ENCODE measurements at places on chromosomes 5 and 9. TPM values are rescaled to one million over a fixed set of nuclear protein-coding genes. Genes with fewer than 3 reads are reported as not detected.

Gene HRCT1
- not detected for total RNA-seq

Gene PGM5
- not detected for total RNA-seq

Gene ADAMTSL2
- total RNA-seq, result not detected

DNA sequence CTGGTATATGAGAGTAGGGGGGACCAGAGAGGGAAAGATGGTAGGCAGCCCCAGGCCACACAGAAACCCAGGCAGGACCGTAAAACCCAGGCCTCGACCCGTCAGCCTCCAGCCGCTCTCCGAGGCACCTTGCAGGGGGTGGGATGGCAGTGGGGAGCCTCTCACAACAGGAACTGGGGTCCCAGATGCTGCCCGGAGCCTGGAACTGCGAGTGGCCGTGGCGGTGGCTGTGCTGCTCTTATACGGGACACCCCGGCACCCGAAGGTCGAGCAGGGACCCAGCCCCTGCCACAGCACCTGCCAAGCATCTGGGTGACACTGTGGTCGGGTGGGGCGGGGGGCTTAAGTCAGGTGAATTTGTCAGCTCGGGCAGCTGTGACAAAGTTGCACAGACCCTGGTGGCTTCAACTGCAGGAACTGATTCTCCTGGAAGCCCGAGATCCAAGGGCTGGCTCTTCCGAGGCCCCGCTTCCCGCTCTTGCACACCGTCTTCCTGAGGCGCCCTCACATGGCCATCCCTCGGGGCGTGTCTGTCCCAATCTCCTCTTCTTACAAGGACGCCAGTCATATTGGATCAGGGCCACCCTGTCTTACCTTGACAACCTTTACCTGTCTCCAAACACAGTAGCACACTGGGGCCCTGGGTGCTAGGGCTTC, 47.6 kb upstream of the EGFL7 start:
- DNase-seq, result no peak

- DNase-seq, result no peak
Observed at GRCh38 chr9:110472111-110472510, 107.4 kb downstream of the SVEP1 start.

DNA sequence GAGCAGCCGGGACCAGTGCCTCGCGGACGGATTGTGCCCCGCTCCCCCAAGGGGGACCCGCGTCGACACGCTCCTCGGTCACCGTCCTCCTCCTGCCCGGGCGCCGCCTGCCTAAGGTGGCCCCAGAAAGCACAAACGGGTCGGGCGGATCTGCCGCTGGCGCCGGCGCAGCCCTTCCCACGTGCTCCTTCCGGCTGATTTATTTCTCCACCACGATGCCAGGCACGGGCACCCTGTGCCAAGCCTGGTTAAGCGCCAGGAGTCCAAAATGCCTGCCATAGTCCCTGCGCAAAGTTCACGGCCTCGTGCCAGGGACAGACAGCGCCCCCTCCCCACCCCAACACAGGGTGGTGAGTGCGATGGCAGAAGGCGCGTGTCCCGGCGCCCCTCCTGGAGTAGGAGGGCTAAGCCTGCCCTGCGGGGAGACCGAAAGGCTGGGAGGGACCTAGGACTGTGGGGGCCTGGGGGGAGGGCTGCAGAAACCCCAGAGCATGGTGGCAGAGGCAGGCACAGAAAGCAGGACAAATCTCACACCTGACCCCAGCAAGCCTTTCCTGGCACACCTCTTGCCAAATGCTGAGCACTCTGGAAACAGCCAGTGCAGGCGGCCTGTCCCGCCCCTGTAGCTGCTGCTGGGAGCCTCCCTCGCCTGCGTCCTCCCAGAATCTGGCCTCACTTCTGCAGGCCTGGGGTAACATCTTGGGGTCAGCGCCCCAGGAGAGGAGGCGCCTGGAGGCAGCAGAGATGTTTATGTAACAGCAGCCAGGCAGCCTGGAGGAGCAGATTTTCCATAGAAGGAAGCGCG, 1.1 kb upstream of the NOTCH1 start:
- DNase-seq, result peak; percentile 84

GRCh38 chr9:93045521-93045920, 13.0 kb upstream of the SUSD3 start:
- DNase-seq, result no peak

DNA sequence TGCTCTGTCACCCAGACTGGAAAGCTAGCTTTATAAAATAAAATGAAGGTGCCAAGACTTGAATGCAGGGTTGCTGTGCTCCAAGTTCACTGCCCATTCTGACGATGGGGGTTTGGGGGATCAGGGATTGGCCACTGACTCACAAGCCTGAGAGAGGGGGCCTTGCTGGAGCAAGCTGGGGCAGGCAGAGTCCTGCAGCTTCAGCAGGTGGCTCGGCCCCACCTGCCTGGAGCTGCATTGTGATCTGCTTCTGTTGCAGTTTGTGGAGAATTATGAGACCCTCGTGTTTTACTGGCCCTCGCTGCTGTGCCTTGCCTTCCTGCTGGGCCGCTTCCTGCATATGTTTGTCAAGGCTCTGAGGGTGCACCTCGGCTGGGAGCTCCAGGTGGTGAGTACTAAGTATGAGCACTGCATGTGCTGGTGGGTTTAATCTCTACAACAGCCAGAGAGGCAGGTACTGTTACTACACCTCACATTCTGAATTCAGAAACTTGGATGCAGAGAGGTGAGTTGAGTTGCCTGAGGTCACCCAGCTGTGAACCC, 31.1 kb upstream of the CCDC180 start:
- no peak for DNase-seq

Gene CEL
- total RNA-seq, result 2.0 TPM

Gene ADAMTSL1
- not detected for total RNA-seq

Gene CAPSL
- total RNA-seq, result not detected

Gene PCDHGA8
- total RNA-seq, result 0.09 TPM

DNA sequence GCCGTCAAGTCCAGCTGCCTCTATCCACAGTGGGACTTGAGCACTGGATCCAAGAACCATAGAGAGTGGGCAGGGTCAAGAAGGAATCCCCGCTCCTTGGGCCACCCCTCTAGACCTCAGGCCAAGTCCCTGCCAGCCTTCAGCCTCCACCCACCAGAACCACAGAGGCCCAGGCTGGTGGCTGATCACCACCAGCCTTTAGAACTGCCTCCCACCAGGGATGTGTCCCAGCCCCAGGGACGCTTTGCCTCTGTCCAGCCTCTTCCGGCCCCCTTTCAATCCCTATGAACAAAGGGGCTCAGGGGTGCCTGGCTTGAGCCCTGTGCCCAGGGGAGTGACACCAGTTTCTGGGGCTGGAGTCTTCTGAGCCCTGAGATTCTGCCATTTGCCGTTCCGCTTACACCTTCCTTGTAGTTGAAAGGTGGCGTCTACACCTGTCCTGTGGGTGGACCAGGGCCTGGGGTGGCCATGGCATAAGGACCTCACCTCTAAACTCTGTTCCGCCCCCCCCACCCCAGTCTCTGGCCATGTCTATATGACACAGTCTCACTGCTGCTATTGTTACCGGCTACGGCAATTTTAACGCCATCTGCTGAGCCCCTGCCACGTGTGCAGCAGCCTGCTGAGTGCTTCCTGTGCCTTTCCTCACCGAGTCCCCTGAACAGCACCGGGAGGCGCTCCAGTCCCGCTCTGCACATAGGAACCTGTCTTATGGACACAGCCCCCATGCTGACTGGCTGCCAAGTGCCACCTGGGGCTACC, 35.7 kb upstream of the ORM1 start:
- no peak for DNase-seq

DNA sequence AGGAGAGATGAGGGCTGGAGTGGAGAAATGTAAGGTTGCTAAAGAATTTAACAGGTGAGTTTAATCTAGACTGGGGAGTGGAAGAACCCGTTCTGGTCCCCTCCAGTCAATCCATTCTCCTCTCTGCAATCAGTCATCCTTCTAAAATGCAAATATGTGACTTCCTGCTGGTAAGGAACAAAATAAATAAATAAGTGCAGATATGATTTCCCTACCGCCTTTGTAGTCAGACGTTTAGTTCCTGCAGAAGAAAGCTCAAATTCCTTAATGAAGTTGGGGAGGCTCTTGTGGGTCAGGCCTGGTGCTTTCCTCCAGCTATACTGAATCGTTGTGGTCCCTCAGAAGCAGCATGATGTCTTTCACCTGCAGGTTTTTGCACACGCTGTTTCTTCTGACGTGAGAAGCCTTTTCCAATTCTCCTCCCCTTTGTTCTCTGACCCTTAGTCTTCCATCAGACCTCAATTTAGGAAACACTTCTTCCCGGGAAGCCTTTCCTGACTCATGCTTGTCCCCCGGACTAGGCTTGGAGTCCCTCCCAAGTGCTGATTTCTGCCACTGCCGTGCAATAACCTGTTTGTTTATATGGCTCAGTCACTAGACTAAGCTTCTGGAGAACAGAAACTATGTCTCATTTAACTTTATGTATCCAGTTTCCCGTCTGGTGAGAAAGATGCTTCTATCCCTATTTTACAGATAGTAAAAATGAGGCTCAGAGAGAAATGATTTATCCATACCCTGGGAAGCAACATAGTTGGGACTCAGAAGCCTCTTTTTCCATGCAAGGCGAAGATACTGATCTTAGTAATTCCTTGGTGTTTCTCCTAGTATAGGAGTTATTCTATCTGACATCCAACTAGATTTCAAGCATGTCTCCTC, 1.3 kb downstream of the ATP6V1G1 start:
- DNase-seq, result peak; percentile 63

GRCh38 chr5:118270526-118270925, 717.8 kb downstream of the DTWD2 start:
- DNase-seq, result no peak

Gene SH2D3C
- 22.2 TPM for total RNA-seq

Gene SLC45A2
- not detected for total RNA-seq

DNA sequence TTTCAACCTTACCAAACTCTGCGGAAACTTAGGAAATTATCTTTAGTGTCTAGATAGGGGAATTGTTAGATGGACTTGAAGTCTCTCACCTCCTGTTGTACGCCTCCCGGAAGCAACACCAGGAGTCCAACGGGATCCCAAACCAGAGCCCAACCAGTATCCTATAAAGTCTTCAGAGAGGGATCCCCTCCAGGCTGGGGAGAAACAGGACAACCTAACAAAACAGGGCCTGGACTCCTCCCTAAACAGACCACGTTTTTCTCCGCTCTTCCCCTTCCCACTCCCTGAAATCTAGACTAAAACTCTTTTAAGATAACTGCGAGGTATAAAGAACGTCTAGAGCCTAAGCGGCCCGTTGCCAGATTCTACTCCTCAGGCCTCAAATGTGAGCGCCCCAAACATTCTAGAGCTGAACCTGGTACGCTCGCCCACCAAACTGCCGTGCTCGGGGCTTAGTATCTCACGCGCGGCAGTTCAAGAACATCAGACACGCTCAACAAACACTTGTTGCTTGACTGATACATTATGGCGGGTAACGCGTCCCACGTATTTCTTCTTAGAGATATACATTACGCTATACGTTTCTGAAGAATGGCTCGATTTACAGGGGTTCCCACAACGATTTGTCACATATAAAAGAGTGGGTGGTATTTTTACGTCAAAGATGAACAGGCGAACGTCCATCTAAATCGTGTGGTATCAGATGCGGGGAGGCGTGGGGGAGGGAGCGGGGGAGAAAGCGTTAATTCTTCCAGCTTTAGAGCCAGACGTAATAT, 663 bp upstream of the SMIM27 start:
- peak; percentile 83 for DNase-seq

Gene RANBP6
- 21.3 TPM for total RNA-seq

Gene IRX2
- total RNA-seq, result not detected

DNA sequence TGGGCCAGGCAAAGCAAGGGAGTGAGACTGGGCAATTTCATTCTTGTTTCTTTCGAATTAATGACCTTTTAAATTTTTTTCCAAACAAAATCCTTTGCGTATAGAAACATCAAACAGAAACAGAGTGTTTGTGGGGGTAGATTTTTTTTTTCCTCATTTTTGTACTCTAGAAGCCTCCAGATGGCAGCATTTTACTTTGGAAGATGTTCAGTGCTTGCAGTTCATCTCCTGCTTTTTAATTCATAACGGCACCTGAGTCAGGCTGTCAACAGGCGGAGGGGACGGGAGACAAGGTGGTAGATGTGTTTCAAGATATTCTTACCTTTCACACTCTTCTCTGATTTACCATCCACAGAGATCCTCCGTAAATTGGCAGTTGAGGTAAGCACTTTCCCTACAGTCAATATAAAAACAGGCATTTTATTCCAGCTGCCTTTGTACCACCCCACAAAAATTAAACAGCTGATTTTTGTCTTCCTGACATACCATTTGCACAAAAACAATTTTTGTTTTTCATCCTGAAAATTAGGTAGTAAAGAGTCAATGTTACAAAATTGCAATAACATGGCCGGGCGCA, 99.5 kb upstream of the FBXL17 start:
- no peak for DNase-seq

DNA sequence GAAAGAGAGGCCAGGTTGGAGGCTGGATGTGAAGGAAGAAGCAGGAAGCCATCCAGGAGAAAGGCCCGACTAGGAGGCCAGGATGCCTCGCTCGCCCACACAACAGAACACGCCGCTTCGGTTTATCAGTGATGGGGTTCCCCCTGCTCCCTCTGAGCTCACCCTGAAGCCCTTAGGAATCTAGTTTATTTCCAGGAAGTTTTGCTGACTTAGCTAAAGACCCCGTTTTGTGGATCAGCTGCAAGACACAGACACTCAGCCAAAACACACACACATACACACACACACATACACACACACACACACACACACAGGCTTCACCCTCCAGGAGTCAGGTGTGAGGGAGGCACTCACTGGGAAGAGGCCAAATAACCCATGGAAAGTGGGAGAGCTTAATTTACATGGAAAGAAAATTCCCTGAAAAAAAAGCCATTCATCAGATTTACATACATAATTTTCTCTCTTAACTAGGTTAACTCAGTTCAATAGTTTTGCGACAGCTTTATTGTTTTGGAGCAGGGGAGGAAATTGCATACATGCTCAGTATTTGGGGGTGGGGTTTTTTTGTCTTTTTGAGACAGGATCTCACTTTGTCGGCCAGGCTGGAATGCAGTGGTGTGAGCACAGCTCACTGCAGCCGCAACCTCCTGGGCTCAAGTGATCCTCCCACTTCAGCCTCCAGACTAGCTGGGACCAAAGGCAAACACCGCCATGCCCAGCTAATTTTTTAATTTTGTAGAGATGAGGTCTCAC, 92.7 kb upstream of the HAND1 start:
- DNase-seq, result no peak

Gene LCN10
- total RNA-seq, result 1.1 TPM

Gene OTULINL
- 9.4 TPM for total RNA-seq

DNA sequence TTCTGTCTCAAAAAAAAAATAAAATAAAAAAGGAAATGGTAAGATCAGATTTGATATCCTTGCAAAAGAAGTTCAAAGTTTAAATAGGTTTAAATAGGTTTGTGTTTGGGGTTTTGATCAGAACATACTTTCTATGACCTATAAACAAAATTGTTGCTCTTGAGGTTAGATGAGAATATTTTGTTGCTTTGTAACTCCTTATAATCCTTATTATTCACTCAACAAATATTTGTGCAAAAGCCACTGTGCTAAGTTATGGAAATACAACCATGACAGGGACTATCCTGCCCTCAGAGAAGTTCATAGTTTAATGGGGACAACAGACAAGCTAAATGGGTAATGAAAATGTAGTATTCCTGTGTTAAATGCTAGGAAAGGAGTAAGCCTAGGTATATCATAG, 71.5 kb downstream of the INVS start:
- no peak for DNase-seq

- no peak for DNase-seq
Observed at GRCh38 chr5:162128117-162128516, 60.5 kb downstream of the GABRG2 start.
